ENCODE measurements at places on chromosomes 13 and 19.
A peak's percentile ranks its signal among the peaks of the same experiment; 100 is the strongest.

GRCh38 chr19:5031231-5032100 lies 62.6 kb downstream of the KDM4B start:
- DNase-seq: peak; percentile 97

GRCh38 chr19:45767881-45768654 lies 984 bp downstream of the SIX5 start:
- DNase-seq: peak; percentile 57

- no peak for DNase-seq
Observed at GRCh38 chr19:38429055-38429810, 3.2 kb upstream of the RASGRP4 start.

GRCh38 chr19:48239582-48240141 lies 16.1 kb downstream of the CARD8 start:
- no peak for DNase-seq

- DNase-seq: peak; percentile 85
Observed at GRCh38 chr19:14556662-14557188, 15.1 kb downstream of the NDUFB7 start.

DNA sequence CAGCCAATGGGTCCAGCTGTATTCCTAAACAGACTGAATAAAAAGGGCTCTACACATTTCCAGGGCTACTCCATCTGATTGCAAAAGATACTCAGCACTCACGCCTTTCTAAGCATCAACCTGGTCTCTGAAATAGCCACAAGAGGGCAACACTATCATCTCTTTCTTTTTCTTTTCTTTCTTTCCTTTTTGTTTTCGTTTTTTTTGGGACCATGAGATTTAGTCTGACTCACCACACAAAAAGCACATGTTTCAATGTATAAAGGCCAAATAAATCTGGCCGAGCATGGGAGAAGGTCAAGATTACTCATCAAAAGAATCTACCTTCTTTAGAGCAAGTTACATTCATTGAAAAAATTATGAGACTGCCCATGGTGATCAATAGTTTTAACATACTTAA lies 805.6 kb upstream of the ARGLU1 start:
- no peak for DNase-seq

GRCh38 chr13:104715111-104715510 lies 1648.9 kb upstream of the SLC10A2 start:
- DNase-seq: no peak

- DNase-seq: no peak
Observed at GRCh38 chr13:99380921-99381645, 73.9 kb upstream of the GPR183 start.

All from endothelial cell (in vitro differentiated cells).